Stimulated activated CD4-positive, alpha-beta T cell treated with anti-CD3 and anti-CD28 coated beads, Interleukin-12 subunit alpha, Interleukin-12 subunit beta, amount 100 ng/mL, for 24 hours (primary cell): ENCODE measurements at places on chromosomes 2 and 18.

DNA sequence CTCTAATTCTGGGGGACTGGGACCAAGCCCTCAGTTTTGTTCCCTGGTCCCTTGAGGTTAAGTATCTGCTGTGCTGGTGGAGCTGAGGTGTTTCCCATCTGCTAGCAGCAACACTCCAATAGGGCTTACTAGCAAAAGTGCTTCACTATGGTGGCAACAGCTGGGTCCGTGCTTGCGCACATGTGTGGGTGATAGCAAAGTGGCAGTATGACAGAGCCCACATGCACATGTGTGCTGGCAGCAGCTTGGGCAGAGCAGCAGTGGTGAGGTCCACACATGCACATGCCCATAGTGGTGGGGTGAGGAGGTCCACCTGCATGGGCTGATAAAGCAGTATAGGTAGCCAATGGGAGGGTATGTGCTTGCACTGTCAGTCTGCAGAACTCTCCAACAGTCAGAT is 1723.7 kb downstream of the SUCLG1 start:
- no peak for DNase-seq

GRCh38 chr2:234372506-234372905 is 124.4 kb downstream of the ARL4C start:
- DNase-seq, result no peak

- no peak for DNase-seq
These were observed 82.5 kb downstream of the MGAT5 start for GRCh38 chr2:134336352-134336751.

GRCh38 chr2:40279001-40279400 is 172.9 kb downstream of the SLC8A1 start:
- DNase-seq, result no peak

DNA sequence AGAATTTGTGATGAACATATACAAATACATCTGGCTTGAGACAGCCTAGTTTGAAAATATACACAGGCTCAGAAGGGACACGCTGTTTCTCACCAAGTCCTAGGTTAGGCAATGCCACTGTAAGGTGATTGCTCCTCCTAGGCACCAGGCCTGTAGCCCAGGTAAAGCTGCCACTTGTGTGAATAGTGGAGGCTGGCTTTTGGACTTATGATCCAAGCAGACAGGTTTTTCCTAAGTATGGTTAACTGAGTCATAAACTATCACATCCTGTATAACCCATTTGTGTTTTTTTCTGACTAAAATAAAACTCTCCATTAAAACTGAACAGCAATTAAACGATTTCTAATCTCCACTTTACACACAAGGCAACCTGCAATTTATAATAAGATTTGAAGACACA is 81.0 kb downstream of the SEMA4F start:
- DNase-seq, result no peak

DNA sequence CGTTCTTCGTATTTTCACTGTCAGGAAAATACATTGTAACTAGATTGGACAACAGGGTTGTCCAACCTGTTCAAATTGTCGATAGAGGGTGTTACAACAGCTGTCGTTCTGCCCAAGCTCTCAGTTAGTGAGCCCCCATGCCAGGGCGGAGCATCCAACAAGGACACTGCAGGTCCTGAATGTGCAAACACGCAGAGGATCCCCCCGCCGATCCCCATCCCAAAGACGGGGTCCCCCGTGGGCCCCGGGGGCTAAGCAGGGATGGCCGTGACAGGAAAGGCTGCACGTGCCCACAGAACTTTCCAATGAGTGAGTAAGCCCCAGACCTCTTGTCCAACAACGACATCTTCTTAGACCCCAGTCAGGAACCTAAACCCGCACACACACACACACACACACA is 140.8 kb downstream of the PXDN start:
- DNase-seq, result no peak

GRCh38 chr2:168713325-168713724 is 89.1 kb upstream of the NOSTRIN start:
- no peak for DNase-seq

- no peak for DNase-seq
These were observed 28.5 kb downstream of the LCLAT1 start for GRCh38 chr2:30475542-30475941.

- no peak for DNase-seq
These were observed 513.9 kb upstream of the MEX3C start for GRCh38 chr18:51711298-51711889.

DNA sequence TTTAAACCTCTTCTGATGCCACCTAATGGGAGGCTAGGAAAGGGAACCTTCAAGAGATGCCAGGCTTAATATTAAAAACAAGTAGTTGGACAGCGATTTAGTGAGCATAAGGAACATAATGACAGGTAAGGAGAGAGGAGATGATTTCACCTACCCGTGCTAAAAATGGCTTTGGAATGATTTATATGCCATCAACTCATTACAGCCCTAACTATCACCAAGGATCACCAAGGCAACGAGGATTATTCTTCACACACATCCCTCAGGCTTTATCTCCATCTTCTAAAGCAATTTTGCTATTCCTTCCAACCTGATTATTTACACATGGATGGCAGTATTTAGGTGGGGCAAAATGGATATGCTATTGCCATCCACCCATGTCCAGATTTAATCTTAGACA is 237.8 kb downstream of the DCC start:
- DNase-seq, result no peak
